ENCODE measurements at places on chromosomes 5 and 9.
A peak's percentile ranks its signal among the peaks of the same experiment; 100 is the strongest.

DNA sequence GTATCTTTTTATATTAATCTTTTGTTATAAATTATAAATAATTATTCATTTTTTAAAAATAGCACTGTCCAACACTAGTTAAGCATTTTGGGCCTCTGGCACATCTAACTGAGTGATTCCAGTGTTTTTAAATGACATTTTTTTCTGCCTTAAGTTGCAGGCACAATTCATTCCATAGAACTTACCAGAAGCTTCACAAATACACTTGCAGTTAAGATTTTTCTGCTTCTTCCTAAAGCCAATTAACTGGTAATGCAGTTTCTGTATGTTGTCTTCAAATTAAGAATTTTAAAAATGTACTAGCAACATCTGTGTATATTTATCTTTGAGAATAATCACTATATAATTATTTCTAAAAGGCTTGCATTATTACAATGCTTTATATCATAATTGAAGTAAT, 11.2 kb upstream of the NFIB start:
- ATAC-seq = no peak

- no peak for ATAC-seq
These were observed 32.3 kb downstream of the MARCHF11 start for GRCh38 chr5:16147179-16147900.

DNA sequence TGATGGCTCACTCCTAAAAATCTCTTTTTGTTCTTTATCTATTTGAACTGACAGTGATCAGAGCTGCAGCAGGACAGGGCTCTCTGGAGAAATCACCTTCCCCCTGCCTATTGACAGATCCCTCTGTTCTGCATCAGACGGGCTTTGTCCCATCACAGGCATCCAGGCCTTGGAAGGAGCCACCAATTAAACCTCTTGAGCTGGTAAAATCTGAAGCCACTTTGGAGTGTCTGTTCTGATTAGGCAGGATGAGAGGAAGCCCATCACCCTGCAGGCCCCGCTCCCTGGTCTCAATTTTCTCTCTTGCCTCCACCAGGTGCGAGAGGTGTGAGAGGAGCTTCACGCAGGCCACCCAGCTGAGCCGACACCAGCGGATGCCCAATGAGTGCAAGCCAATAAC, 97.7 kb downstream of the PRDM6 start:
- ATAC-seq = no peak

GRCh38 chr5:14331386-14331781, 188.2 kb downstream of the TRIO start:
- no peak for ATAC-seq

GRCh38 chr9:30382271-30382670, 2002.2 kb upstream of the ACO1 start:
- ATAC-seq = no peak

DNA sequence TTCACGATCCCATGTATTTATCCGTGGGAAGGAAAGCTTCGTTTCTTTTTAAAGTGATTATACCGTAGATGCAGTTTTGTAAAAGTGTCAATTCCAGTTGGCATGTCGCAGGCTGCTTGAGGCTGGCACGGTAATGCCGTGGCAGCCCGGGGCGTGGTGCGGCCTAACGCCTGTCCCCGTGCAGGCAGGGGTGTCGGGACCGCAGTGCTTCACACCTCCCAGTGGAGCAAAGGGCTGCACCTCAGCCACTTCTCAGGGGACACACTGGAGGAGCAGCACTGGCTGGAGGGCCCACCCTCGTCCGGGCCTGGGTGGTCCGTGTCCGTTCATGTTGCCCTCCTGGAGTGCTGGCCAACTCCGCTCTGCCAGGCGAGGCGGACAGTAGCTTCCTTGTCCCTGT, 103.2 kb downstream of the RXRA start:
- no peak for ATAC-seq

DNA sequence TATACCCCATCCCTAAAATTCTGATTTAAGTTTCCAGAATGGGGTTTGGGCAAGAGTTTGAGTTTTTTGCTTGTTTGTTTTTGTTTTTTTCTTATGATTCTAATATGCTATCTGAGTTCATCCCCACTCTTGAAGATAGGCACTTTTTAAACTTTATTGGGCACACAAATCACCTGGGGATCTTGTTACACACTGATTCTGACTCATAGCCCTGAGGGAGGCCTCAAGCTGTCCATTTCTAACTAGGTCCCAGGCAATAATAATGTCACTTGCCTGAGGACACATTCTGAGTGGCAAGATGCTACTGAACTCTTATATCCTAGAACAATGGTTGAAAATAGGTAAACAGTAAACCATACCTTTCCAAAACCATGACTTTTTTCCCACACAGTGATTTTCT, 22.8 kb upstream of the ABLIM3 start:
- no peak for ATAC-seq

- ATAC-seq = no peak
These were observed 48.9 kb downstream of the SLC12A7 start for GRCh38 chr5:1062761-1063568.

DNA sequence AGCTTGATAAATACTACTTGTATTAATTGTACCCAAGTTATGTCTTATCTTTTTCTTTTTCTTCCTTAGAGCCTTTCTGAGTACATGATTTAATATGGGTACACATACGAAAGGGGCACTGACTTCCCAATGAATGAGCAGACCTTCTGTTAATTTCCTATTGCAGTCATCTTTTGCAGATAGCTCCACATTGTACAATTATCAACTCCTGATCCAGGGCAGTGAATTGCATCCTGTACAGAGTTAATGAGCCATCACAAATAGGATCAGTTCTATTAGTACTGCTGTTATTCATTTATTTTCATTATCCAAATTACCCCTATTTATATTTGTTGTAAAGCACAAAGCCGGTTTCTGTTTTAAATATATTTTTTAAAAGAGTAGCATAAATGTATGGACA, 105.6 kb downstream of the ADAMTSL1 start:
- ATAC-seq = no peak

GRCh38 chr9:125439434-125440272, 178.0 kb downstream of the GAPVD1 start:
- no peak for ATAC-seq

DNA sequence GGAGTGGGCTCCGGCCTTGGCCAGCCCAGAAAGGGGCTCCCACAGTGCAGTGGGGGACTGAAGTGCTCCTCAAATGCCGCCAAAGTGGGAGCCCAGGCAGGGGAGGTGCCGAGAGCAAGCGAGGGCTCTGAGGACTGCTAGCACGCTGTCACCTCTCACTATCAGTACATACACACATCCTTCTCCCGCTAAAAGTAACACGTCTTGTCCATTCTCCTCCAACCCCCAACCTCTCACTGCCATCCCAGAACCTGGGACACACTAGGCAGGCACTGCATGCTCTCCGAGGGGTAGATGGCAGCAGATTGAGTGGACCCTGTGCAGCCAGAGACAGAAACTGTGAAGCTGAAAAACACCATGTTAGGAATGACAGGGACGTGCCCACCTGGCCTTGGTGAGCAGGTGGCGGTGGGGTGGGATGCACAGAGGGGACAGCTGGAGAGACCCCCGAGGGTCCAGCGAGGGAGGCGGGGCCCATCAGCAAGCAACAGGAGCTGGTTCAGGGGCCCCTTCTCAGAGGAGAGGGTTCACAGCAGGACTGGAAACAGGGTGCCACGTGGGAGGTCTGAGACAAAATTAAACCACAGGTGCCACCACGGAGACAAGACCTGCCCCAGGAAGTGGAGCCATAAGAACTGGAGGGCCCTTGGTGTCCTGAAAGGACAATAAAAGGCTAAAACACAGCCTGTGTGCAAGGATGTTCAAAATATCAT, 16.9 kb downstream of the SEMA4D start:
- no peak for ATAC-seq

GRCh38 chr5:178818094-178818493, 41.7 kb upstream of the ZNF354B start:
- no peak for ATAC-seq

DNA sequence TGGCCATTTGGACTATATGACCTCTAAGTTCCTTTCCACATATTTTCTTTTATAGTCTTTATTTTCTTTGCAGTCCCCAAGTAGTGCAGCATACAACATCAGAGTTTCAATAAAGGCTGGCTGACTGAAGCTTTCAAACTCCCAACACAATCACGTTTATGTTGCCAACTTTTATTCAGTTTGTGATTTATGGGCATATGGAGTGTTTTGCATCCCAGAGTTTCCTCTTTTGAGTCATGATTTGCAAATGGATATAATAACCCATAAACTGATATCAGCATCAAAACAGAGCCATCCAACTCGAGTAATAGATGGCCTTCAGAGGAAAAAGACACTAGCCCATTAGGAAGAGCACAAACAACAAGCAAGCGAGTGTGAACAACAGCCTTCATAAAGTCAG, 414.0 kb downstream of the ELAVL2 start:
- ATAC-seq = no peak

GRCh38 chr5:122774519-122774860, 390 bp upstream of the SNX2 start:
- ATAC-seq = peak; percentile 35

DNA sequence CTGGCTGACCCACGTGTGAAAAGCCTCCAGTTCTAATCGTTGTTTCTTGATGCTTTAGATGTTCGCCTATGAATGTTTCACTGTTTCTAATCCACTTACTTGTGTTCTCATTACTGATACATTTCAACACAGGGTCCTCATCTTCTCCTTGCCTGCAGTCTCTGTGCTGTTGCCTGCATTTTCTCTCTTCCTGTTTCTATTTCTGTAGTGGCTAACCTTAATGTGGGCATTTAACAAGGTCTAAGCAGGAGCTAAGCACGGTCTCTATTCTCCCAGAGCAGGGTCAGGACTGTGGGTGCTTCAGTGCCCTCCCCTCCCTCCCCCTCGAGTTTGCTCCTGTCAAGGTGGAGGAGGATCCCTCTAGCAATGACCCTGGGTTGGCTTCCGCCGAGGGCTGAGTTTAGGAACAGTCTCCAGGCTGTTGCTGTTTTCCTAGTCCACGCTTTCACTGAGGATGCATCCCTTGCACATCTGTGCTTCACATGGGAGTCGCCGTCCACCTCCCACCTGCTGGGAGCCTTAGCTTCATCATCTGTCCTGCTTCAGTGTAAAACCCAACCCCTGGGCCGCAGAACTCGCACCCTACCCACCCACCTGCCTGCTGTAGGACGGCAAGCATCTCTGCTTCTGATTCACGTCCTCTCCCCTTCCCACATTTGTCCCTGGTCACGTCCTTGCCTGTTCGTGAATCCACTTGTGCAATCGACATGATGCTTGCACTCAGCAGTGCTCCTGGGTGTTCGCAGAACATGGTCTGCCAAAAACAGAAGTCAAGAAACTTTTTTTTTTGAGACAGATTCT, 2.4 kb upstream of the EXOC3 start:
- no peak for ATAC-seq

All from SK-N-SH treated with all-trans-retinoic acid at 6 μM for 48 hours (cell line).